Nucleus accumbens (tissue), 56 donors: ENCODE measurements at places on chromosomes 3 and 15.

GRCh38 chr15:90423801-90424319, 35.8 kb downstream of the IQGAP1 start:
- no peak for DNase-seq

- DNase-seq: no peak
These were observed 284.5 kb upstream of the MME start for GRCh38 chr3:154795582-154795981.

GRCh38 chr15:41795996-41796856, 21.9 kb downstream of the MAPKBP1 start:
- DNase-seq: no peak

DNA sequence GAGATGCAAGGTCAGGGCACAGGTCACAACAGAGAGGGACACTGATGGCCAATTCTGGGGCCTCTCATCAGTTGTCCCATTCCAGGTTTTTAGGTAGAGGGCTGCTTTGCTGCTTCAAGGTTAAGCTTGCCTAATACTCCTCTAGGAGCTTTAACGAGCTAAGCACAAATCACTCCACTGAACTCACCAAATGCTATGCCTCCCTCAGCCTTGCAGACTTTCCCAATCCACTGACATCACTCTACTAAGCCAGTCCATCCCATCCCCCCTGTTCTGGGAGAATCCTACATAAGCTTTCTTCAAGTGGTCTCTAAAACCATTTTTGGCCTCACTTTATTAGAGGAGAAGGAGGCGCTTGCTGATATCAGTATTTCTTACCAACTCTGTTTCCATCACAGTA, 24.8 kb upstream of the PDCD6IP start:
- DNase-seq: no peak

DNA sequence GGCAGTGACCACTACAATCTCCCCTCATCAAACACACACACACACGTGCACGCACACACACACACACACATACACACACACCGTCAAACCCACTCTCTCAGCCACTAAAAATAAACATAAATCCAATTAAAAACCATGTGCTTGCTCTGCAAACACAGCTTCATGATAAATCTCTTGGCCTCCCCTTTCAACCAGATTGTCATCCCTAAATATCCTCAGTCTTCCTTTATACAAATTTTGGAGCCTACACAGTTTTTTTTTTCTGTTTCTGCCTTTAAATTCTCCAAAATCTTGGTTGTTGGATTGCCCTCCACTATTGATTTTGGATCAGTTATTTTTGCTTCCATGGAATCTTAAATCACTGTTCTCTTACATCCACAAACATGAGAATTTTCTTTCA, 245.6 kb downstream of the SATB1 start:
- DNase-seq: no peak

DNA sequence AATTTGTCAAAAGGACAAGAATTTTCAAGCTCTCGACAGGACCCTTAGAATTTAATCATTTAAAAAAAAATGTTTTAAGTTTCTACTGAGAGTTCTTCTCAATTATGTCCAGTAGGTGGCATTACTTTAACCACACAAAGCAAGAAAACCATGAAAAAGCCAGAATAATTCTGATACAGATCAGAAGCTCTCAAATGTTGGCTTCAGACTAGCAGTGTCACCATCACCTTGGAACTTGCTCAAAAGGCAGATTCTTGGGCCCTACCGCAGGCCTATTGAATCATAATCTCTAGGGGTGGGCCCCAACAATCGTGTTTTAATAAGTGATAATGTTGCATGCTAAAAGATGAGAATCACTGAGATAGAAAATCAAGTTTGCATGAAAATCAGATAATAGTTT, 99.5 kb upstream of the KCNMB2 start:
- DNase-seq: no peak

DNA sequence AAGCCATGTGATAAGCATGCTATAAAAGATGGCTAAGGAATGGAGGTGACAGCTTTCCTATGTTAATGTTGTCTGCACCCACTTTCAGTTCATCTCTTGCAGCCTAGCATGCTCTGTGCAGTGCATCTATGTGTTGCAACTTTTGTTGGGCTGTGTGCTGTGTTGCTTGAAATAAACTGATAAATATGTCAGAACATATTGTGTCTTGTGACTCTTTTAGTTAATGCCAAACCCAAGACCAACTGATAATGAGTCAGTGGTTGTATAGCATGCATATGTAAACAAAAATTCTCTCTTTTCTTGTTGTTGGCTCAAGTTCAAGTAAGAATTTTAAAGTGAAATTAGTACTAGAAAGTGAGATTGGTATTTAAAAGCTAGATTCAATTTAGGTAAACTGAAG, 37.0 kb upstream of the SCN10A start:
- no peak for DNase-seq

- peak; percentile 64 for DNase-seq
These were observed 545 bp upstream of the RFX7 start for GRCh38 chr15:56244038-56244810.

DNA sequence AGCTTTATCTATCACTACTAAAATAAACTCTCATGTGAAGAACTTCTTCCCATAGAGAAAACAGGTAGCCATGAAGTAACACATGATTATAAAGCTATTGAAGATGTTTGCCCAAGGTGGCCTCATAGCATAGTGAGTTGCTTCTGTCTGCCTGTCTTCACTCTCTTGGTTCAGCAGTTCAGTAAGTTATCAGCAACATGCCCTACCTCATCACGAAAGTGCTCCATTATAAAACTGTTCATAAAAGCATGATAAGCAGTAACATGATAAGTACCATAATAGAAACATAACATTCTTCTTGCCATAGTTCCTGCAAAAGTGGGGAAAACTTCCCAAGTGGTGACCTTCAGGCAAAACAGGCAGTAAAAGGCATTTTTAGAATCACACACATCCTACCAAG, 45.6 kb downstream of the MRPL3 start:
- no peak for DNase-seq

DNA sequence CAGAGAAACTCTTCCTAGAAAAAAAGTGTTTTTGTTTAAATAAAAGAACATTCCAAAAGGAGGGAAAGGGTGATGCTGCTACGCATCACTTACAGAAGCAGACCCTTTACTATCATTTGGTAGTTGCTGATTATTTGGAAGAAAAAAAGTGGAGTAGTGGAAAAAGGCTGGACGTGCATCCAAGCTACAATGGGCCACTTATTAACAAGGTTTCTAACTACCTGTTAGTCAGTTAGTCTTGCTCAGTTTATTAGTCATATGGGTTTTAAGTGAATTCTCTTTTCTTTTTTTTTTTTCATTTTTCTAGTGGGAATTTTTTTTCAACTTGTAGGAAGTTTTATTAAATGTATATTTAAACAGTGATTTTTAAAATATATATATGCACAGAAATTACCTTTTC, 866.0 kb downstream of the MCTP2 start:
- no peak for DNase-seq

GRCh38 chr3:177776661-177777101, 579.4 kb upstream of the TBL1XR1 start:
- no peak for DNase-seq

- no peak for DNase-seq
These were observed 9.7 kb downstream of the ITIH4 start for GRCh38 chr3:52820736-52821135.

GRCh38 chr3:150236316-150237082, 171.6 kb upstream of the TSC22D2 start:
- DNase-seq: no peak
